ENCODE measurements at places on chromosomes 4 and X.

DNA sequence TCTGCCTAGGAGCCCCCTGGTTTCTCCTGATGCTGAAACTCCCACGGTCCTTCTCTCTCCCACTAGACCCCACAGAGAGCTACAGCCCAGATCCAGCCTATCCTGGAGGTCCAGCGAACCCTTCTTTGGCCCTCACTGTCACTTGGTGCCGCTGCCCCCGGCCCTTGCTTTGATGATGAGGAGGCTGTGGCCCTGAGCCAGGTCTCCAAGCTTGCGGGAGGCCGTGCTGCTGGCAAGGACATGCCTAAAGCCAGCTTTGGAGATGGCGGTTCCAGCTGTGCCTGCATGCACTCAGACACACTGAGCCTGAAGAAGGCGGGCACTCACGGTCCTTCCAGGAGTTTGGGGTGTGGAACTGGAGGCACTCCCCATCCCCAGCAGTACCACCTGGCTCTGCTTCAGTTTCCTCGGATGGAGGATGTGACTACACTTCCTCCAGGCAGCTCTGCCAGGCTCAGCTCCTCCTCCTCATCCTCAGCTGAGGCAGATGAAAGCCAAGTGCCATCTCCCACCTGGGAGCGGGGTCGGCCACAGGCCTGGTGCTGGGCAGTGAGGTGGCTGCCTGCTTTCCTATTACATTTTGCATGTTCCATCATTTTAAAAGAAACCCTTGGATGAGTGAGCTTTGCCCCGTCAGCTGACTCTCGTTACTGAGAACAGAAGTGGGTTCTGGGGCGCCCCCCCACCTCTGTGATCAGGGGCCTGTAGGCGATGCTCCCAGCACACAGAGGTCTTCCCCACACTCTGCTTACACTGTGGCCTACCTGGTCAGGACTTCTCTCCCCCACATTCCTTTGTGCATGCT is 9.0 kb downstream of the TNIP2 start:
- no peak for DNase-seq

DNA sequence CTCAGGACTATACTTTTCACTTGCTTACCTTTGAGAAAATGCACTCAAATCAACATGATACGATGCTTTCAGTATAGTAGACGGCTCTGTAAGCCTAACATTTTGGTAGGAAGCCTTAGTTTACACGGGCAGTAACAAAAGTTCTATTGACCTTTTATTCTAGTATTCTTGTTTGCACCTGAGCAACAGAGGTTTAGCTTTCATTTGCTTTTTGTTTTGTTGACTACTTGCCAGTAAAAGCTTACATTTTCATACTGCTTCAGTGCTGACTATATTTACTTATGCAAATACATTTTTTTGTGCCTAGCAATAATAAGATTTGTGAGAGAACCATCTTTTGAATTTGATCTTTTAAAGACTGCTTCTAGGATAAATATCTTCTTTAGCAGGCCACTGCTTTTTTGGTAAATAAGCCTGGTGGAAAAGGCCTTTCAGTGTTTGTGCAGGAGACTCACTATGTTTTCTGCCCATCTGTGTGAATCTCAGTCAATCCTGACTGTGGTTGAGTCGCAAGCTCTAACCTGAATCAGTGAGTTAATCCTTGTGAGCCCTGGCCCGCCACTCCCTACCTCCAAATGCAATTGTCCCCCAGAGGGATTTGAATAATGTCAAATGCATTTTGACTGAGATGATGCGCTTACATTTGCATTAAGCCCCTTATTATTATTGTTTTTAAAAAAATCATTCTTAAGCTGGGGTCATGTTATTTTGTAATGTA is 21.9 kb downstream of the FHIP1A start:
- no peak for DNase-seq

DNA sequence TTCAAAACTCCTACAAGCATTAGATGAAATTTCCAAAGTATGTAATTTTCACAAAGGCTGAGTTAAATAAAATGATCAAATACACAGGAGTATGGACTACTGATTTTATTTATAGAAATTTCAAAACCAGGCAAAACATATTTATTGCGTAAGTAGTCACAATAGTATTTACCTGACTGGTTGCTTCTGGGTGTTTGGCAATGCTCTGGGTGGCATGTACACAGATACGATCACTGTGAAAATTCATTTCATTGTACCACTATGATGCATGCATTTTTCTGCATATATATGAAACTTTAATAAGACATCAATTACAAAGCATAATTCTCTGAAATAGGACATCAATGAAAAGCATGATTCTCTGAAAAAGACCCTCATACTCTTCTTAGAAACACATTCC is 384.2 kb downstream of the TLL1 start:
- no peak for DNase-seq

GRCh38 chrX:50707405-50707804 is 106.6 kb downstream of the SHROOM4 start:
- no peak for DNase-seq

DNA sequence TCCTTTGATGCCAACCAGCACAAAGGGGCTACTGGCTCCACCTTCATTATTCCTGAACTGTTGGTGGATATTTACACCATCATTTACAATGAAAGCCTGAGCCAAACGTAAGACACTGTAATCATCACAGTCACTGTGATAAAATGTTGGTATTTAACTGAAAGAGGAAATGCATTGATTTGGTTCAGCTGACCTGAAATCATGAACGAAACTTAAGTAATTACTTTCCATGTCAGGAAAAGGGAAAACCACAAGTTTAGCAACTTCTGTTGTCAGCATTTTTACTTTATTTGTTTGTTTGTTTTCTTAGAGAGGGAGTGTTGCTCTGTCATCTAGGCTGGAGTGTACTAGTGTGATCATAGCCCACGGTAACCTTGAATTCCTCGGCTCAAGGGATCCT is 247.8 kb upstream of the FAM47A start:
- DNase-seq: no peak

DNA sequence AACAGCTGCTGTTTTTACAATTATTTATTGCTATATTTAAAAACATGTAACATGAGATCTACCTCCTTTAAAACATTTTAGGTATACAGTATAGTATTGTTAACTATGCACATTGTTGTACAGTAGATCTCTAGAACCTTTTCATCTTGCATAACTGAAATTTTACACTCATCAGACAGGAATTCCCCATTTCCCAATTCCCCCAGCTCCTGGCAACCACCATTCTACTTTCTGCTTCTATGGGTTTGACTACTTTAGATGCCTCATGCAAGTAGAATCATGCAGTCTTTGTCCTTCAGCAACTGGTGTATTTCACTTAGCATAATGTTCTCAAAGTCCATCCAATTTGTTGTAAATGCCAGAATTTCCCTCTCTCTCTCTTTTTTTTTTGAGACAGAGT is 9.7 kb upstream of the LSM6 start:
- no peak for DNase-seq

DNA sequence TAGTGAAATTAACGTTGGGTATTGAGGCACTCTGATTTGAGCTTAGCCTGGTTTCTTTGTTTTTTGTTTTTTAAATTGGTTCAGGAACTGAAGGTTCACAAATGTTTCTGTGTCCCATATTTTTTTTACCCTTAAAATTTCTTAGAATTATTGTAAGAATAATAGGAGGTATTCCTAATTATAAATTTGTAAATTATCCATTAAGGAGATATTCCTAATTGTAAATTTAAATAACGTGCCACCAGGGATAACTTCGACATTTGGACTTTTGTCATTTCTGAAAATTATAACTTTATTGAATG is 1.2 kb downstream of the WWC2 start:
- no peak for DNase-seq

DNA sequence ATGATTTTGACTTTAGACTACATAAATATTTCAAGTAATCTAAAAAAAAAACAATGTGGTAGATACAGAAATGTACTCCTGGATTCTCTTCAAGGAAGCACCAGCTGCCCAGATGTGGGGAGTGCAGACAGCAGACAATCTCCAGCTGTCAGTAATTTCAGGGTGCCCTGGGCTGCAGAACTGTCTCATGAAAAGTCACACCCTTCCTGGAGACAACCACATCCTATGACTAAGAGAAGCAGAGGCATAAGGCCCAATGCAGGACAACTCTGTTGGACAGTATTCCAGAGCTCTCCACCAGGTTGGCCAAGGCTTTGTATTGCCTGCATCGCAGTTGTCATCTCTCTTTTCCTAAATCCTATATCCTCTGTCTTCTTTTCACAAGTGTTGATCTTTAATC is 34.4 kb upstream of the BLTP1 start:
- DNase-seq: no peak

- peak; percentile 46 for DNase-seq
These were observed 38.5 kb upstream of the TAPT1 start for GRCh38 chr4:16264798-16265197.

DNA sequence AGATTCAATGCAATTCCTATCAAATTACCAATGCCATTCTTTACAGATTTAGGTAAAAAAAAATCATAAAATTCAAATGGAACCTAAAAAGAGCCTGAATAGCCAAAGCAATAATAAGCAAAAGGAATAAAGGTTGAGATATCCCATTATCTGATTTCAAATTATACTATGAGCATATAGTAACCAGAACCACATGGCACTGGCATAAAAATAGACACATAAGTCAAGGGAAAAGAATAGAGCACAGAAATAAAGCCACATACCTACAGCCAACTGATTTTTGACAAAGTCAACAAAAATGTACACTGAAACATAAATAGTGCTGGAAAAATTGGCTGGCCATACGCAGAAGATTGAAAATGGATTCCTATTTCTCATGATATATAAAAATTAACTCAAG is 853.7 kb downstream of the FAT4 start:
- DNase-seq: no peak

GRCh38 chr4:105128208-105128607 is 18.5 kb upstream of the TET2 start:
- DNase-seq: no peak

GRCh38 chr4:3461515-3462291 is 1.4 kb upstream of the DOK7 start:
- DNase-seq: peak; percentile 92

DNA sequence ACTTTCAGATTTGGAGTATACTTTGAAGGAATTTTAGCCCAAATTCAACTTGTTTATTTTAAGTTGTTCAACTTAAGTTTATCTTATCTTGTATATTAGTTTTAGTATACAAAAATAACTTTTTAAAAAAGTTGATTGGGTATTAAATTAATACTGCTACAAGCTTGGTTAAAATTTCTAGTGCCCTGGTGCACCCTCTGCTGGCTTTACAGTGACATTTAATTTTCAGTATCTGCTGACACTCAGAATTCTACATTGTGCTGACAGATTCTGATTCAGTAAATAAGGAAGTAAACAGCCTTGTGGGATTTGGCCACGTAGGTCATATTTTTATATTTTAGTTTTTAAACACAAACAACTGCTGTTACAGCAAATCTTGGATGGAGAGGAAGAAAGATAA is 2.9 kb downstream of the EDA start:
- peak; percentile 15 for DNase-seq

- DNase-seq: no peak
These were observed 89.3 kb downstream of the FHDC1 start for GRCh38 chr4:153025406-153025805.

- no peak for DNase-seq
These were observed 319.1 kb upstream of the EMCN start for GRCh38 chr4:100836929-100837328.

GRCh38 chrX:149476513-149476912 is 28.6 kb downstream of the IDS start:
- DNase-seq: no peak

GRCh38 chr4:1654216-1654955 is 29.7 kb downstream of the FAM53A start:
- DNase-seq: no peak

GRCh38 chr4:39367166-39367565 is 1.0 kb upstream of the RFC1 start:
- DNase-seq: no peak

GRCh38 chr4:94253036-94253435 is 45.4 kb downstream of the SMARCAD1 start:
- DNase-seq: no peak

DNA sequence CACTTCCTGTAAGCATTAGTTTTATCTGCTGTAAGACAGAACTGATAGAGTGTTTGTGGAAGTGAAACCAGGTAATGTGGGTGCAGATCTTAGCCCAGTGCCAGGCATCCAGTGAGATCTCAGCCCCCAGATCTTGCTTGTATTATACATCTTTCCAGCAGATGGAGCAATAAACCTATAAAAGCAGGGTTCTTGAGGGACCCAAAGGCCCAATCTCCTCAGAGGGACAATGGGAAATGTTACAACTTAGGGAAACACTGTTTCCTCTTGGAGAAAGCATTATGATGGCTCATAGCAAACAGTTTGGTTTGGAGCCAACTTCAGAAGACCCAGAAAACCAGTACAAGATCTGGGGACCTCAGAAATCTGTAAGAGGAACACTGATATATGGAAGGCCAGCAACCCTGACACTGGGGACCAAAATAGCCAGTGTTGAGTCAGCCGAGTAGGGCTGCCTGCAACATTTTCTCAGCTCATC is 206.3 kb downstream of the SLC7A11 start:
- DNase-seq: peak; percentile 26

- DNase-seq: no peak
These were observed 296.2 kb upstream of the FAT1 start for GRCh38 chr4:187019896-187020295.

GRCh38 chr4:90458576-90458975 is 331.4 kb downstream of the CCSER1 start:
- no peak for DNase-seq

DNA sequence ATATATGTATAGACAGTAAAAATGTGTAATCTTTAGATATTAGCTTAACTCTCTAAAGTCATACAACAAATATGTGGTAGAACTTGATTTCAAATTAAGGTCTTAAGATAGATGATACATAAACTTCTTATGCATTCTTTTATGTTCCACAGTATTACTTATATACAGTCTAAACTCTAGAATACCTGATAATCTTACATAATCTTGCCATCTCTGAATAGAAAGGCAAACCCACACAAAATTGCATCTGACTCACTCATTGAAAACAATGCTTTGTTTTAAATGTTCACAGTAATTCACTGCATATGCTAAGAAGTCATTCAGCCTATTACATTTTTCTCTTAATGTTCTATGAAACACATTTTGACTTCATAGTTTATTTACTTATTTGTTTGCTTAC is 10.1 kb downstream of the SULT1B1 start:
- DNase-seq: no peak

DNA sequence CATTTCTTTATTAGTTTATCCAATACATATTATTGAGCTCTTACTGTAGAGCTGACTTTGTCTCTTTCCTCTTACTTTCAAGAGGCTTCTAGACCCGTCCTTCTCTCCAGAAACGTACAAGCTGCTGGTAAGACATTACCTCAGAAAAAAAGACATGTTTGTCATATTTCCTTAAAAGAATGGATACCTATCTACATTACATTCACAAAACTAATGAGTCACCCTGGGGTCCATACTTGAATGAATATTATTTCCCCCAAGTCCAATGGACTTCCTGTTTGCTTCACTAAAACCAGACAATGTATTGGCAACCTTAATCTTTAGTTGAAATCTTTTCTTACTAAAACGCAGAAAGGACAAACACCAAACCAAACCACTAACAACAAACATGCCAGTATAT is 176.5 kb upstream of the CLNK start:
- DNase-seq: no peak

- DNase-seq: no peak
These were observed 208.1 kb upstream of the IL1RAPL1 start for GRCh38 chrX:28379103-28379502.

- DNase-seq: no peak
These were observed 92.0 kb upstream of the PRDX4 start for GRCh38 chrX:23575281-23575680.

Data from cerebellum (tissue), 4 donors.